ENCODE measurements at places on chromosomes 13 and 19.
A peak's percentile ranks its signal among the peaks of the same experiment; 100 is the strongest.

GRCh38 chr13:49932066-49932465 is 4.1 kb downstream of the SPRYD7 start:
- no peak for DNase-seq

- DNase-seq = no peak
These were observed 1422.4 kb upstream of the MIR17HG start for GRCh38 chr13:89925107-89925506.

- DNase-seq = peak; percentile 59
These were observed 10.7 kb upstream of the CEACAM3 start for GRCh38 chr19:41785653-41786052.

GRCh38 chr19:15381864-15382263 is 2.3 kb upstream of the AKAP8 start:
- no peak for DNase-seq

- no peak for DNase-seq
These were observed 718.5 kb downstream of the EFNB2 start for GRCh38 chr13:105816994-105817393.

DNA sequence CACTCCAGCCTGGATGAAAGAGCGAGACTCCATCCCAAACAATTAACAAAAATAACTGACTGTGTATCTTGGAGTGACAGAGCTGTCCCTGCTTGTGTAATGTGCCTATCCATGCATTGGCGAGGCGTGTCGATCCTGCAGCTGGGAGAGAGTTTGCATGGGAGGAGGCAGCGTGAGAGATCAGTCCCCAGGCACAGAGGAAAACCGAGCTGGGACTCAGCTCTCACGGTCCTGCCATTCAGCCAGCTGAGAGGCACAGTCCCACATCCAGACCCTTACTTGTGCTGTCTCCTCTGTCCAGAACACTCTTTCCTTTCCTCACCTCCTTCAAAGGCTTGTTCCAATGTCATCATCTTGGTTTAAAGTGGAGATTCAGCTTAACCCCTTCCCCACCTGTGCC is 11.9 kb upstream of the SULT2B1 start:
- DNase-seq = no peak

GRCh38 chr19:30390356-30390988 is 18.3 kb downstream of the ZNF536 start:
- no peak for DNase-seq
